ENCODE measurements at places on chromosomes 7 and 10.
A peak's percentile ranks its signal among the peaks of the same experiment; 100 is the strongest.

DNA sequence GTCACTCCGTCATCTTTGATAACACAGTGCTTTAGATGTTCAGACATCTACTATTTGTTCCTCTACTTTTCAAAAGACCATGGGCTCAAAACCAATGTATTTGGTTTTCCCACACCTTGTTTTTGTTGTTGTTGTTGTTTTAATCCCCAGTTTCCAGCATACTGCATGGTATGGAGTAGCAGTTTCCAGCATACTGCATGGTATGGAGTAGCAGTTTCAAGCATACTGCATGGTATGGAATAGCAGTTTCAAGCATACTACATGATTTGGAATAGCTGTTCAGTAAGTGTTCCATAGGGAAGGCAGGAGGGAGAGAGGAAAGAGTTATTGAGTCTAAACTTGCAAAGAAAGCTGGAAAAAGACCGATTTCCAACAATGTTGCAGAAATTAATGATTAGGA is 314.3 kb upstream of the PRKCQ start:
- no peak for DNase-seq

DNA sequence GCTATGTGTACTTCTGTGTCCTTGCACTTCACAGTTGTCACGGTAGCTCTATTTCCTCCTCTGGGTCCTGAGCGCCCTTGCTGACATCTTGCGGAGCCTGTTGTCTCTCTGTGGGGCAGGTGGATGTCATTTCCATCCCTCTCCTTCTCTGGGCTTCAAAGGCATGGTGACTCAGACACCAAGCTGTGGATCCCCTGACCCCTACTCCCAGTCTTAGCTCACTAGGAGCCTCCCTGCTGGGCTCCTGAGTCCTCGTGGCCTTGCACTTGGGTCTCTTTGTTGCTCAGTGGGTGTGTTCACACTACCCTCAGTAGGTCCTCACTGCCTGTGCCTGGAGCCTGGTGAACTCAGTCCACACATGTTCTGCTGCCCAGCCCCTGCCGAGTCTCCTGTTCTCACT is 100.3 kb upstream of the PAX2 start:
- DNase-seq = no peak

GRCh38 chr10:60351191-60351853 is 38.4 kb downstream of the ANK3 start:
- DNase-seq = no peak

DNA sequence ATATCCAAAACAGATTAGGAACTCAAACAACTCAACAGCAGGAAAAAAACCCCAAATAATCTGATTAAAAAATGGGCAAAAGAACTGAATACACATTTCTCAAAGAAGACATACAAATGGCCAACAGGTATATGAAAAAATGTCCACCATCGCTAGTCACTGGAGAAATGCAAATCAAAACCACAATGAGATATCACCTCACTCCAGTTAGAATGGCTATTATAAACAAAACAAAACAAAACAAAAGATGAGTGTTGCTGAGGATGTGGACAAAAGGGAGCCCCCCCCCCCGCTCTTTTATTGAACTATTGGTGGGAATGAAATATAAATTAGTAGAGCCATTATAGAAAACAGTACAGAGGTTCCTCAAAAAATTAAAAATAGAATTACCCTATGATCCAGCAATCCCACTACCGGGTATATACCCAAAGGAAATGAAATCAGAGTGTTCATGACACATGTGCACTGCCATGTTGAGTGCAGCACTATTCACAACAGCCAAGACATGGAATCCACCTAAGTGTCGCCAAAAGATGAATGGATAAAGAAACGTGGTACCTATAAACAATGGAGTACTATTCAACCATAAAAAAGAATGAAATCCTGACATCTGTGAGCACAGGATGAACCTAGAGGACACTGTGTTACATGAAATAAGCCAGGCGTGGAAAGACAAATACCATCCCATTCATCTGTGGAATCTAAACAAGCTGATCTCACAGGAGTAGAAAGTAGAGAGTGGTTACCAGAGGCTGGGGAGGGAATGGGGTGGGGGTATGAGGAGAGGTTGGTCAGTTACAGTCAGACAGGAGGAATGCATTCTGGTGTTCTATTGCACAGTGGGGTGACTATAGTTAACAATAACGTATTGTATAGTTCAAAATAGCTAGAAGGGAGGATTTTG is 78.1 kb upstream of the RHEB start:
- DNase-seq = no peak

DNA sequence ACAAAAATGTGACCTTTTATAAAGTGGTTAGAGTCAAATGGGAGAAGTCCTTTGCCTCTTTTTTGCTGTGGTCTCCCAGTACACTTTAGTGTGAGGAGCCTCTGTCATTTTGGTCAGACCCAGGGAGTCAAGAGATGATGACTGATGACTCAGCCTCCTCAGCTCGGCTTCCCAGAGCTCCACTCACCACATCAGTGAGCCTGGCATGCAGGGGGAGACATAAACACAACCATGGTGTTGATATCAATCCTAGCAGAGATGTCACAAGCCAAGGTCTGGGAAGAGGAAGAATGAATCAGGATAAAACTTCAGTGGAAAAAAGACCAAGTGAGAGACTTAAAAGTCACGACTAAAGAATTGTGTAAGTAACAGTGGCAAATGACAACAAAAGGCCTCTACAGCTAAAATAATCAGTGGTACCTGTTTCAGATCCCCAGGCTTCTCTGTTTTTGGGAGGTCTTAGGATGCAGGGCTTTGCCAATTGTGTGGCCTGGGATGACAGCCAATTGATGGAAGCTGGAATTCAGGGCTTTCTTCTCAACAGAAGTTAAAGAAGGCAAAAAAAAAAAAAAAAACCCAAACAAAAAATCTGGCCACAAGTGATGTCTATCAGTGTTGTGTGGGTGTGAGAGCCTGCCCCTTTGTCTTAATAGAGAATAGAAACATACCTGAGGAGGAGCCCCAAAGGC is 50.2 kb downstream of the TFAM start:
- DNase-seq = peak; percentile 22

DNA sequence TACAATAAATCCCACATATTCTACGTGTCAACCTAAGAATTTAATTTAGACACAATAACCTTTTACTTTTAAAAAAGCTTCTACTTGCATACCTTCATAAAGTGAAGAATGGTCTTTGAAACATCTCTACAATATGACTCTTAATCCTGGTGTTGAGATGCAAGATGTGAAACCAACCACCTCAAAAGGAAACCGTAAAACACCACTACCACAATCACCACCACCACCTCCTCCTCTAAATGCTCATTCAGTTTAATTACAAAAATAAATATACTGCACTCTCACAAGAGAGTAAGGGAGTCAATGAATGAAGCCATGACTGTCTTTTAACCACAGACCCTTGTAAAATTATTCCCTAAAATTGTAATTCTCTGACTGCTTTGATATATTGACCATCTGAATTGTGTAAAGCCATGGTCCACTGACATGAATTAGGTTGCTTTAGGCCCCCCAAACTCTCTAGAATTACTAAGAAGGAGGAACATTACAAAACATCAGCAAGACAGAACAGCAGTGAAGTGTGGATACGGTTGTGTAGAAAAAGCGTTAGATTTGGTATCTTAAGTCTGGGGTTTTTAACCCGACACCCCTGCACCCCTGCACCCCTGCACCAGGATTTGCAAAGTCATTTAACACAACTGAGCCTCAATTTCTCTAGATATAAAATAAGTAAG is 171.4 kb downstream of the SFMBT2 start:
- no peak for DNase-seq

DNA sequence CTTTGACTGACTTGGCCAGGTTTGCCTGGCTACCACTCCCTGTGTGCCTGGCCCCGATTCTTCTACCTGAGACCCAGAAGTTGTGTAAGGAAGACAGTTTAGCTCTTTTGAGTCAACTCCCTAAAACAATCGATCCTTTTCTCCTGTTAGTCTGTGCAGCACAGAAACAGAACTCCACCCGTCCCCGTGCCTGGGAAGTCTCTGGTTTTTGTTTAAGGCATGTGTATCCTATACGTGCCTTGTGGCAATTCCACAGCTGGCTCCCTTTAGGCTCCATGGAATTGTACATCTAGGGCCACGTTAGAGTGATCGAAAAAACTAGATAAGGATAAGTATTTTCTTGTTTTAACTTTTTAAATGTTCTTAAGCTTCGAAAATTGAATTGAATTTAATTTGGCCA is 131.6 kb downstream of the BICC1 start:
- no peak for DNase-seq

- no peak for DNase-seq
These were observed 124.7 kb upstream of the C1QL3 start for GRCh38 chr10:16646181-16647059.

DNA sequence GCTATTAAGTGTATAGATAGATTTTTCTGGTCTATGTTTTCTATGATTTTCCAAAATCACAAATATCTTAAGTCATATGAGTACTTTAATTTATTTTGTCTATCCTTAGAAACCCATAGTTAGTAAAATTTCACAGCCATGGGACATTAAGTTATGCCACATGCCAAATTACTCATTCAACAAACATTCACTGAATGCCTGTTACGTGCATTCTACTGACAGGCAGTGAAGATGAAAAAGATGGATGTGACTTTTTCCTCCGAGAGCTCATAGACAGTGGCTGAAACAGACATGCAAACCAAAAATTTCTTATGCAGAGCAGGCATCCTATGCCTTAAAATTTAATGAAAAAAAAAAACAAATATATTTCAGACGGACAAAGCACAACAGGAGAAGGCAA is 84.9 kb downstream of the CHRM2 start:
- DNase-seq = no peak

DNA sequence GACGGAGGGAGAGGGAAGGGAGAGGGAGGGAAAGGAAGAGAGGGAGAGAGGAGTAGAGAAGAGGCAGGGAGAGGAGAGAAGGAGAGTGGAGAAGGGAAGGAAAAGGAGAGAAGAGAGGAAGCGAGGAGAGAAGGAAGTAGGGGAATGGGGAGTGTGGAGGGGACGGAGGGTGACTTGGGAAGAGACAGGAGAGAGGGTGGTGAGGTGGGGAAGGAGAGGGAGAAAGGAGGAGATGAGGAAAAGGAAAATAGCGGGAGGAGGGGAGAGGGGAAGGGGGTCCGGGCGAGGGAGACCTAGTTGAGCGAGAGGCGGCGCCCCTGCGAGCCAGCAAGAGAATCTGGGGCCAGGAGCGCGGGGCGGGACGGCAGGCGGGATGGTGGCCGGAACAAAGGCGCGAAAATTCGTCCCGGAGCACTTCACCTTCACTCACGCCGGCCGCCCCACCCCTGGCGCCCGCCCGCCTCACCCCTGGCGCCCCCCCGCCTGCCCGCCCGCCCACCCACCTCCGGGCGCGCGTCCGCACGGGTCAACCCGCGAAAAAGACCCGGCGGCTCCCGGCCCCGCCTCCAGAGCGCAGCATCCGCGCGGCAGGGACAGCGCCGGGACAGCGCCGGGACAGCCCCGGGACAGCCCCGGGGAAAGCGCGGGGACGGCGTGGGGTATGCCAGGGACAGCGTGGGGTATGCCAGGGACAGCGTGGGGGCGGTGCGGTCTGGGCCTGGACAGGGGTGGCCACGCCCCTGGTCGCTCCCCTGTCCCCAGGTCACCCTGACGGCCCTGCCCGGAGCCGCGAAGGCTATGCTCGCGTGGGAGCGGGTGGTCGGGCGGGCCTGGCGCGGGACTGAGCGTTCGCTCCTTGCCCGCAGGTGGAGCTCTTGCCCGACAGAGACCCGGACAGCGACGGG is 4.2 kb downstream of the VSTM2A start:
- no peak for DNase-seq

GRCh38 chr10:44013981-44014380 is 365.3 kb upstream of the ZNF32 start:
- no peak for DNase-seq

GRCh38 chr7:29975561-29975960 is 14.0 kb downstream of the SCRN1 start:
- no peak for DNase-seq

- no peak for DNase-seq
These were observed 287.1 kb downstream of the WDR11 start for GRCh38 chr10:121138112-121138860.

GRCh38 chr10:76922666-76923065 is 714.9 kb downstream of the KCNMA1 start:
- DNase-seq = no peak

DNA sequence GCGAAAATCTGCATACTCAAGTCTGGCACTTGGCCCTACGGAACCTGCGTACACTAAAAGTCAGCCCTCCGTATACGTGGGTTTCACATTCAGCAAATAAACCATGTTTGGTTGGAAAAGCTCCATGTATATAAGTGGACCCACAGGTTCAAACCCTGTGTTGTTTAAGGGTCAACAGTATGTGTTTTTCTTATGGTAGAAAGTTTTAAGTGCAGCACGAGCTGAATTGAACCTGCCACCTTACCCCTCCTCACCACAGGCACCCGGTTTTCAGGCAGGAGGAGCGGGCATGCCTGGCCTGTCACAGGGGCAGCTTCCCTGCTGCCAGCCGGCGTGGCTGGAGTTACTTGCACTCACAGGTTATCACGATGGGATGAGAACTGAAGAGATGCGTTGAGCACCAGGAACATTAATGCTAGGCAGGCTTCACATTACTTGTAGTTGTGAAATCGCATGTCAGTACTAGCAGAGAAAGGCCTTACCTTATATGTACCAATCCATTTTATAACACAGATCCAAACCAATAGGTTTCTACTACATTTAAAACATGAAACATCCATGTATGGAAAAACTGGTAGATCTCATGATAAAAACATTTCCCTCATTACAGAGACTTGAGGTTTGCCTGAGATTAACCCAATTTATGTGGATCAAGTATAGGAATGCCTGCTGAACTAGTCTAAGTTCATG is 12.9 kb downstream of the INSIG1 start:
- DNase-seq = no peak

GRCh38 chr10:17989908-17990767 is 38.4 kb downstream of the SLC39A12 start:
- DNase-seq = no peak

GRCh38 chr10:80280071-80280800 is 9.2 kb downstream of the MAT1A start:
- no peak for DNase-seq

- DNase-seq = no peak
These were observed 36.3 kb upstream of the IL15RA start for GRCh38 chr10:6013413-6014192.

- DNase-seq = no peak
These were observed 84.5 kb downstream of the HGF start for GRCh38 chr7:81685270-81685868.

GRCh38 chr10:391847-392704 is 256.8 kb downstream of the ZMYND11 start:
- no peak for DNase-seq

Measured in CD4-positive, alpha-beta T cell treated with Interleukin-17A for 4 hours (primary cell).